ENCODE measurements at places on chromosomes 3 and 15.

DNA sequence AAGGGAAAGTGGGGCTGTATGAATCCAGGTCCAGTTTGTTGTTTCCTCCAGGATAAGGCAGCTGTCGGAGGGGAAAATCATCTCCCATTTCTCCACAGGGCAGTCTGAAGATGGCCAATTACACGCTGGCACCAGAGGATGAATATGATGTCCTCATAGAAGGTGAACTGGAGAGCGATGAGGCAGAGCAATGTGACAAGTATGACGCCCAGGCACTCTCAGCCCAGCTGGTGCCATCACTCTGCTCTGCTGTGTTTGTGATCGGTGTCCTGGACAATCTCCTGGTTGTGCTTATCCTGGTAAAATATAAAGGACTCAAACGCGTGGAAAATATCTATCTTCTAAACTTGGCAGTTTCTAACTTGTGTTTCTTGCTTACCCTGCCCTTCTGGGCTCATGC lies 911 bp downstream of the CCRL2 start:
- no peak for DNase-seq

GRCh38 chr15:42511007-42511391 lies 15.6 kb downstream of the SNAP23 start:
- DNase-seq: no peak

DNA sequence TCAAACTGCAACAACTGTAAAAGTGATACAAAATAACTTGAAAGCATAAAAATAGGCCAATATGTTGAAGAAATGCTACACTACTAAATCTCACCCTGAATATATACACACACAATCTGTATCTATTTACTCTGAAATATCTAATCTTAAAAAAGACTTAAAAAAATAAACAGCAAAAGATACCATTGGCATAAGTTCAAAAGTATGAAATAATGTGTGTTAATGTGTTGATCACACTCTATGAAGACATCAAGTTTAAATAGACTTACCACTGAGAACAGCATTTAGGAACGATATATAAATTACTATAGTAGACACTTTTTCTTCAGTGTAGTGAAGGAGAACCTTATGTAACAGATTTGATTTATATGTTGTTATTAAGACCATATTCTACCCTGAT lies 14.1 kb upstream of the SATB1 start:
- DNase-seq: no peak

- no peak for DNase-seq
These were observed 59.8 kb upstream of the ZPLD1 start for GRCh38 chr3:102374863-102375634.

- DNase-seq: no peak
These were observed 343.0 kb downstream of the MFSD1 start for GRCh38 chr3:159144891-159145290.

GRCh38 chr15:39030291-39031070 lies 465.9 kb upstream of the RASGRP1 start:
- no peak for DNase-seq

GRCh38 chr15:101488300-101489164 lies 975 bp downstream of the PCSK6 start:
- no peak for DNase-seq
